ENCODE measurements at places on chromosomes 16 and 17.

DNA sequence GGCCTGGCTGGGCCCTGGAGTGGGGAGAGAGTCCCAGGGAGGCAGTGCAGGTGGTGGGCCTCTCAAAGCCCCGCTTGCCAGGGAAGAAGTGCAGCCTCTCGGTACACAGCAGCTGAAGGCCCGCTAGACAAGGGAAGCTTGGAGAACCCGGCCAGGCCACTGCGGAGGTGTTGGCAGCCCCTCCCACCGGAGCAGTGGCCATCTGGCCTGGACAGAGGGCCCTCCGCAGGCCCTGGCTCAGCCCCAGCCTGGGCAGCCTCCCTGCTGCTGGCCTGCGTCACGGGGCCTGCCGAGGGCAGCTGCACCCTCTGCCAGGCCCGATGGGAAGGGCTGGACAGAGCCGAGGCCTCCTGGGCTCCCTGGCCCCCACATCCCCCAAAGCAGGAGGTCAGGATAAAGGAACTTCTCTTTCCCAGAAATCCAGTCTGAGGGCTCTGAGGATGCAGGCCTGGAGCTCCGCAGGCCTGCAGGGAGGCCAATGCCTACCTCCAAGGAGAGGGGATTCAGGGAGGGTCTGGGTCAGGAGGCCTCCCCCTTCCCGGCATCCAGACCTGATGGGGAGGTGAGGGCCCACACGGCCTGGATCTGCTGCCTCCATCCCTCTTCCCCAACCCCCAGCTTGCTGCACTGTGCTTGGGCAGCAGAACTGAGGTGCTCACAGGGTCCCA, 4.3 kb downstream of the SPPL2C start:
- no peak for DNase-seq

GRCh38 chr16:80802138-80802537, 2.3 kb downstream of the CDYL2 start:
- DNase-seq, result no peak

DNA sequence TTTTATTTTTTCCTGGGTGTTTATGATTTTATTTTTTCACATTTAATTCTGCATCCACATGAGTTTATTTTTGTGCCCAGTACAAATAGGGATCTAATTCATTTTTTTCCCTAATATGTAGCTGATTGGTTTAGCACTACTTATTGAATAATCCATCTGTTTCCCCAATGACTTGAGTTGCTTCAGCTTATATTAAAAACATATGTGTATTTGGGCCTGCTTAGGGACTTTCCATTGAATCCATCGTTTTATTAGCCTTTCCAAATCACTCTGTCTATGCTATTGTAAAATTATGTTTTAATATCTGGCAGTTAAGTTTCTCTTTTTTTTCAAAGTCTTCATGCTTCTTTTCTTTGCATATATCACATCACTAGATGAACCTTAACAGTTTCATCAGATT, 42.2 kb downstream of the WWP2 start:
- no peak for DNase-seq

- no peak for DNase-seq
These were observed at the start of gene HES7 for GRCh38 chr17:8123695-8124349. HES7 (minus strand) TSS chr17:8124106; CDS start chr17:8124084, 22 bp downstream.

Data from stimulated activated CD4-positive, alpha-beta T cell treated with anti-CD3 and anti-CD28 coated beads, Interleukin-12 subunit alpha, Interleukin-12 subunit beta, amount 100 ng/mL, for 48 hours (primary cell).